ENCODE measurements at places on chromosomes 4 and X.

DNA sequence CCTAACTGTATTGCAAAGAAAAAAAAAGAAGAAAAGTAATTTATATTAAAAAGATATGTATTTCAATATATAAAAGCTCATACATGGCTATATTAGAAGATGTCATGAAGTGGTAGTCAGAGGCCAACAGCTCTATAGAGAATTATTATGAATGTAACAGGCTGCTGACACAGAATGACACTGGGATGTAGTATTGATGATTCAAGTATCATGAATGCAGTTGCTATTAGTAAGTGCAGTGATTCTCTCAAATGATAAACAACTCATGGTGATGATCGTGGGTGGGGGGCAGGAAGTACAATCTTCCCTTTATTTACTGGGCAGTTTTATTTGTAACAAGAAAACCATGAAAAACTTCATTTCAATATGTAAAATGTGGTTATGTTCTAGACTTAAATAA, 124.6 kb downstream of the COL4A6 start:
- DNase-seq = no peak

DNA sequence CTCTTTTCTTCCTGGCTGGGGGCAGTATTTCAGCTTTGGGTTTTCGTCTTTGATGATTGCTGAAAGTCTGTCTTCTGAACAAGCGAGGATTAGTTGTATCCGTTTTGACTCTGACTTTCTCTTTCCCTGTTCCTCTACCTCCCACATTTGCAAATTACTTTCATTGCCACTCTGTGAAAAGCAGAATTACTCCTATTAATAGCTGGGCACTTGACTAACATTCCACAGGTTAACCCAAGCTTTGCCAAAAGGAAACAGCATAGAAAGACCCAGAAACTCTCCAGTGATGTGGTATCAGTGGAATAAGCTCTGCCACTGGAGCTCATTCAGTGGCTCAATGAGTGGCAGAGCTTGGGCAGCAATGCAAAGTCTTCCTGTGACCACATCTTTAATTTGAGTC, 238.9 kb downstream of the PALLD start:
- DNase-seq = no peak

GRCh38 chr4:140297221-140297570, 76.2 kb upstream of the SCOC start:
- DNase-seq = no peak

GRCh38 chr4:100098011-100098545, 92.2 kb downstream of the DDIT4L start:
- no peak for DNase-seq

DNA sequence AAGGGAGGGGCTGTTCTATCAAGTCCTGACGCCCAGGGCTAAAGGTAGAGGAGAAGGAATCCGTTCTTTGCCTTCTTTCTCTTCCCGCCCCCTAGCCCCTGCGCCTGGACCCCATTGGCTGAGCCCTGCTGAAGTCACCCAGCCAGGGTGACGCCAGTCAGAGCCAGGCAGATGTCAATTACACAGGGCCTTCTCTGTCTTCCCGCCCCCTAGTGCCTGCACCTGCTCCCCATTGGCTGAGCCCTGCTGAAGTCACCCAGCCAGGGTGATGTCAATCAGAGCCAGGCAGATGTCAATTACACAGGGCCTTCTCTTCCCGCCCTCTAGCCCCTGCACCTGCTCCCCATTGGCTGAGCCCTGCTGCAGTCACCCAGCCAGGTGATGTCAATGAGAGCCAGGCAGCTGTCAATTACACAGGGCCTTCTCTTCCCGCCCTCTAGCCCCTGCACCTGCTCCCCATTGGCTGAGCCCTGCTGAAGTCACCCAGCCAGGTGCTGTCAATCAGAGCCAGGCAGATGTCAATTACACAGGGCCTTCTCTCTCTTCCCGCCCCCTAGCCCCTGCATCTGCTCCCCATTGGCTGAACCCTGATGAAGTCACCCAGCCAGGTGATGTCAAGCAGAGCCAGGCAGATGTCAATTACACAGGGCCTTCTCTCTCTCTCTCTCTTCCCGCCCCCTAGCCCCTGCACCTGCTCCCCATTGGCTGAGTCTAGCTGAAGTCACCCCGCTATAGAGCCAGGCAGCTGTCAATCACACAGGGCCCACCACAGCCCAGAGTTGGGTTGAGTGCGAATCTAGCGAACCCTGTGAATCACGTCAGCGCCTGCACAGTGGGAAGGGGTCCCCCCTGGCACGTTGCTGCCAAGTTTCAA, 46.4 kb downstream of the ASMT start:
- DNase-seq = no peak

DNA sequence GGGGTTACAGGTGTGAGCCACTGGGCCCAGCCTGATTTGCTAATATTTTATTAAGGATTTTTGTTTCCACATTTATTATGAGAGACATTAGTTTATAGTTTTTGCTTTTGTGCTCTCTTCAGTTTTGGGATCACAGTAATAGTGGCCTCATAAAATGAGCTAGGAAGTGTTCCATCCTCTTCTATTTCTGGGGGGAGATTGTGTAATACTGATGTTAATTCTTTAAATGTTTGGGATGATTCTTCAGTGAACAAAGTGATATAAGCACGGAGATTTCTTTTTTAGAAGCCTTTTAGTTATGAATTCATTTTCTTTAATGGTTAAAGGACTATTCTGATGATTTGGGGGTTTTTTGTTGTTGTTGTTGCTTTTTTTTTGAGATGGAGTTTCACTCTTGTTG, 41.3 kb downstream of the RBMX start:
- no peak for DNase-seq

- DNase-seq = peak; percentile 64
Observed at GRCh38 chr4:145734576-145735346, 54.8 kb downstream of the C4orf51 start.

DNA sequence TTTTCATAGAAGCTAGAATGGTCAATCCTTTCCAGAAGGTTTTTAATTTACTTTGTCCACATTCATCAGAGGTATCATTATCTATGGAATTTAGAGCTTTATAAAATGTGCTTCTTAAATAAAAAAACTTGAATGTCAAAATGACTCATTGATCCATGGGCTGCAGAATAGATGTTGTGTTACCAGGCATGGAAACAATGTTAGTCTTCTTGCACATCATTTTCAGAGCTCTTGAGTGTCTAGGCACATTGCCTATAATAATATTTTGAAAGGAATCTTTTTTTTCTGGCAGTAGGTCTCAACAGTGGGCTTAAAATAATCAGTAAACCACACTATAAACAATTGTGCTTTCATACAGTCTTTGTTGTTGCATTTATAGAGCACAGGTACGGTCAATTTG, 200.3 kb downstream of the FAT4 start:
- no peak for DNase-seq

DNA sequence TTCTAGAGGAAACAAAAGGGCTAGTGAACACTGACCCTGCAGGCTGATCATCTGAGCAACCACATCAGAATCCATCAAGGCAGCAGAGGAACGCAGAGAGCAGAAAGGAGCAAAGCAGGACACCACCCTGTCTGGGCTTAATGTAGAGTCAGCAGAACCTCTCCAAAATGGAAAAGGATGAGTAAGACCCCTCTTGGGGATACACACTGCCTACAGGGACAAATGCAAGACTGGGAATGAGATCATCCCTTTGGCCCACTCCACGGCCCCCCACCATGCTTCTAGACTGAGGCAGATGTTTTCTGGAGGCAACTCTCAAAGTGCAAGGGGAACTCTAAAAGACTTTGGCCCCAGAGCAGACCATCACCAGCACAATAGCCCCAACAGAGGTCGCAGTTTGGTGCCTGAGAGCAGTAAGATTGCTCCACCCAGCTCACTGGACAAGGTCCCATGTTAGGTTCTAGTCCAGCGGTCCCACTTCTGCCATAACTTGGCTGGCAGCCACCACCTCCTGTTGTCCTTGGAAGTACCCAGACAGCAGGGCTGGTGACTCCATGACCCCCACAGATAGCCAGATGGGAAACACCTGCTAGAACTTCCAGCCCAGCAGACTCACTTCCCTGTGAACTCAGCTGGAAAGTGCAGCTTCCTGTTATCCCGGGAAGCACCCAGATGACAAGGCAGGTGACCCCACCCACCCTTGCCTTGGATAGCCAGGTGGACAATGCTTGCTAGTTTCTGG, 372.7 kb downstream of the INPP4B start:
- no peak for DNase-seq
